ENCODE measurements at places on chromosomes 4 and X.

- no peak overlapping the region for H3K4me3 ChIP-seq
- H3K4me1 ChIP-seq, result no peaks in the 10 kb centered on the region
- no peak overlapping the region for H3K27ac ChIP-seq
Measured at GRCh38 chr4:184961660-184962059, 56.6 kb upstream of the HELT start.

DNA sequence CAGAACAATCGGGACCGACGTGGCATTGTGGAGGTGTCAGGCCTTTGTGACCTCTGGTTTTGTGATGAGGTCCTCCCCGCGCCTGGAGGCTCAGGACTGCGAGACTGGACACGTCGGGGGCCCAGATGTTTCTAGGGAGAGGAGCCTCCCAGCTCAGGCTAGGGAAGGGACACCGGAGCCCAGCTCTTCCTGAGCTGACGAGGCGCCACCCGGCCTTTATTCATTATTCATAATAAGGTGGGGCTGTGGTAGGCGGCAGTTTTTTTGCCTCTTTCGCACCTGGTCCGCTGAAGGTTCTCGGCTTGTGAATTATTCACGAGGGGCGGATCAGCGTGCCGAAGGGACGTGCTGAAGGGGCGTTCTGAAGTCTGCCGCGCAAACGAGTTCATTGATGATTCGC lies 2.3 kb upstream of the UBA1 start:
- peaks cover 15% of the 10 kb centered on the region for H3K4me1 ChIP-seq
- H3K4me3 ChIP-seq, result peak overlapping the region; percentile 56
- H3K27ac ChIP-seq, result peak overlapping the region; percentile 13
- H3K27me3 ChIP-seq, result no peaks in the 10 kb centered on the region
- H3K36me3 ChIP-seq, result peaks cover 10% of the 10 kb centered on the region

GRCh38 chr4:73213916-73214653 lies 44.5 kb downstream of the ANKRD17 start:
- H3K4me3 ChIP-seq, result no peak overlapping the region
- H3K4me1 ChIP-seq, result peaks cover 20% of the 10 kb centered on the region
- DNase-seq, result no peak
- H3K36me3 ChIP-seq, result no peaks in the 10 kb centered on the region
- H3K27me3 ChIP-seq, result no peaks in the 10 kb centered on the region

DNA sequence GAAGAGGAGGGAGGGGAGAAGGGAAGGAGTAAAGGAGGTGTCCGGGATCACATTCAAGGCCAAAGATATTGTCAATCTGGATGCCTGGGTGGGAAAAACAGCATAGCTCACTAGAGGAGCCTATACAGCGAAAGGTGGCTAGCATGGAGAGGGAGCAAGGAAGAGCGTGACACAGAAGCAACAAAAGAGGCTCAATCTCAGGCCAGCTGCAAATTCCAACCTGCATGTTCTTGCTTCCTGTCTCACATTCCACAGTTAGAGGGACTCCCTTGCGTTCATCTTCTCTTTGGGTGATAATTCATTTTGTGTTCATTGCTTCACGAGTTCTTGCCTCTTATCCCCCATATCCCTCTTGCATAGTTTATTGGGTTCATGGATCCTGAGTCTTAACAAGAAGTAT lies 3.0 kb upstream of the CLNK start:
- H3K36me3 ChIP-seq, result no peaks in the 10 kb centered on the region
- no peak overlapping the region for H3K27ac ChIP-seq
- H3K4me1 ChIP-seq, result no peaks in the 10 kb centered on the region
- no peak overlapping the region for H3K4me3 ChIP-seq
- DNase-seq, result no peak

- no peak overlapping the region for H3K4me3 ChIP-seq
- H3K27me3 ChIP-seq, result no peaks in the 10 kb centered on the region
- no peak overlapping the region for H3K27ac ChIP-seq
- DNase-seq, result no peak
- no peaks in the 10 kb centered on the region for H3K36me3 ChIP-seq
Measured at GRCh38 chr4:156784970-156785369, 186.6 kb downstream of the PDGFC start.

DNA sequence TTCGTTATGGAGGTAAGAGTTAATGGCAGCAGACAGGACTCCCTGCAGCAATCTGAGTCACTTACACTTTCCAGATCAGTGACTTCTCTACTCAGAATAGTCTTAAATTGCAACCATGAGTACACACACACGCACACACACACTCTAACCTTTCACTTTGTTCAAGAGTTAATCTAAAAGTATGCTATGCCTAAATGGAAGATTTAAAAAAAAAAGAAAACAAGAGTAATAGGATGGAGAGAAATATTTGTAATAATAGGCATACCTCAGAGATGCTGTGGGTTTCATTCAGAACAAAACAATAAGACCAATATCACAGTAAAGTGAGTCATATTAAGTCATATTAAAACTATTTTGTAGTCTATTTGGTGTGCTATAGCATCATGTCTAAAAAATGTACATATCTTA lies 969.1 kb upstream of the PCDH10 start:
- H3K4me3 ChIP-seq, result no peak overlapping the region
- H3K36me3 ChIP-seq, result no peaks in the 10 kb centered on the region
- H3K27me3 ChIP-seq, result no peaks in the 10 kb centered on the region
- no peak overlapping the region for H3K27ac ChIP-seq
- no peaks in the 10 kb centered on the region for H3K4me1 ChIP-seq

- no peak overlapping the region for H3K4me3 ChIP-seq
- H3K4me1 ChIP-seq, result no peaks in the 10 kb centered on the region
- DNase-seq, result no peak
Measured at GRCh38 chrX:133258481-133258880, 40.3 kb upstream of the TFDP3 start.

All from left lung (tissue), 14 donors.